Fibroblast of villous mesenchyme (primary cell): ENCODE measurements at places on chromosomes 1 and 21. TPM values are rescaled to one million over a fixed set of nuclear protein-coding genes. Genes with fewer than 3 reads are reported as not detected.

The IFI44 gene
- 4.7 and 5.2 TPM in 2 replicates for total RNA-seq

DNA sequence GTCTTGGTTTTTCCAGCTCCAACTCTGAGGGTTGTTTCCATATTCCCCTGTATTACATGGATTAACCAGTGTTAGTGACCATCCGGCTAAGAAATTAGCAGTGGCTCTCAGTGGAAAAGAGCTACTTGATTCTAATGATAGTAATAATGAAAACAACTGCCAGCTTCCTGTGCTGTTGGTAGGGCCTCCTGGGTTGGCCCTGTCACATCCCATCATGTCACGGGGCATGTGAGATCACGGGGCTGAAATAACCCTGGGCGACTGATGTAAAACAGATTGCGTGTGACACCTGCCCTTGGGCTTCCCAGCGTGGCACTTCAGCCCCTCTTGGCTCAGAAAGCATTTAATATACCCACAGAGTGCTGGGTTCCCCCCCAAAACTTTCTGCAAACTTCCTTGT lies 149.0 kb downstream of the ROR1 start:
- DNase-seq, result no peak

- DNase-seq, result no peak
Measured at GRCh38 chr1:1299686-1300351, 7.9 kb downstream of the ACAP3 start.

The DDOST gene
- total RNA-seq, result 164 and 203 TPM in 2 replicates

GRCh38 chr21:44496564-44497550 lies 41.5 kb downstream of the LRRC3 start:
- DNase-seq, result no peak

The LMOD1 gene
- 44.1 and 50.1 TPM in 2 replicates for total RNA-seq

- no peak for DNase-seq
Measured at GRCh38 chr21:28454564-28455252, 538.0 kb downstream of the LTN1 start.
